ENCODE measurements at places on chromosomes 5 and 9.

DNA sequence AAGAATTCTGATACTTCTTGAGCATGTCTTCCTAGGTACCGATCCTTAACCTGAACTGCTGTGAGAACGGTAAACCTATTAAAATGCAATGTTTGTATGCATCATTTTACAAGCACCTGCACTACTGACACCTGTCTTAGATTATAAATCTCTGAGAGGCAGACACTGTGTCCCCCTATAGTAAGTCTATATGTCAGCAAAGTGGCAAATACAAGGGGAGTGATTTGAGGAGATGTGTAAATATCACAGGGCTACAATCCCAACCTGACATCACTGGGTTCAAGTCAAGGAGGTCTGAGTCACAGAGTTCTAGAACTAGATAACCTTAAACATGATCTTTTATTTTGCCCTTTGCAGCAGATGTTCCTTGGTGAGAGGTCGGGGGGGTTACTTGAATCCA, 64.1 kb downstream of the ANKH start:
- DNase-seq: no peak

DNA sequence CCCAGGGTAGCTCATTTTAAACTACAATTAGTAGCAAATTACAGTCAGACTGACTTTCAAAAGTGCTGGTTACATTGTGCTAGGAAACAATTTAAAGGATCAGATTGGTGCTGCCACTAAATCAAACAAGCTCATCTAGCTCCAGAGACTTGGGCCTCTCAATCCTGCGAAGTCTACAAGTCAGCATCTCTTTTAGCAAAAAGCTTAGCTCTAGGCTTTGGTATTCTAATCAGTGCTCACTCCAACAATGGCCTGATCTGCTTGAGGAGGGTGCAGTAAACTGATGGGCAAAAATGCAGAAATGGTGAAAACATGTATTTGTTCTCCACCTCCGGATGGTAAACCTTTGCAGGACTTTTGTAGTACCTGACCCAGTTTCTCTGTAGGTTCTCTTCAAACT, 47.0 kb upstream of the SEMA6A start:
- DNase-seq: no peak

DNA sequence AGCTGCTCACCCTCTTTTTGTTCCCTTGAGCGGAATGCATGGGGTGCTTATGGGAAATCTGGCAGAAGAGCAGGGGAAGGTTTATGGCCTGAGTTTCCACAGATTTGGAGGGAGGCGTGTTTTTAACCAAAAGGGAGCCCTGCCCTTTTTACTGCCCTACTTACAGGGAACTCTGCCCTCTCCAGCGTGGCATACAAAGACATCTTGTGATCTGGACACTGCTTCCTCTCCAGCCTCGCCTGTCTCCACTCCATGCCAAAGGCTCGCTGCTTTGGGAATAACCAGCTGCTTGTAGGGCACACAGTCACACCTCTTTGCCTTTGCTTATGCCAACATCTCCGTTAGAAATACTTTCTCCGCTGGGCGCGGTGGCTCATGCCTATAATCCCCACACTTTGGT, 314.2 kb downstream of the ARHGAP26 start:
- DNase-seq: no peak

GRCh38 chr9:31355965-31356364, 1028.5 kb upstream of the ACO1 start:
- DNase-seq: no peak

- no peak for DNase-seq
Observed at GRCh38 chr9:127128341-127129072, 6.1 kb upstream of the ANGPTL2 start.

DNA sequence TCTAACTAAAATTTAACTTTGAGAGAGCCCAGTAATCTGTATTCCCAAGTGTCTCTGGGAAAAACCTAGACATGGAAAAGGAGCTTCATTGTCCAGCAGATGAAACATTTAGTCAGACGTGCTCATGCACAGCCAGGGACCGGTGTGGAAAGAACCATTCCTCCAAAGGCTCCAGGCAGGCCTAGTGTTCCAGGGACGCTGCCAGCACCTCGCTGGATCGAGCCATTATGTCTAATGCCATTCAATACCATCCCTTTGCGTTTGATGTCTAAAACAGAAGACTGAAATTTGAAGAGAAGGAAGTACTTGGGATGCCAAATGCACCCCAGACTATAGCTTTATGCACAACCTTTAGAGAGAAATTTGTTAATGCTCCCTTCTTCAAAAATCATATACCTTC, 1.4 kb upstream of the CHSY3 start:
- DNase-seq: no peak

DNA sequence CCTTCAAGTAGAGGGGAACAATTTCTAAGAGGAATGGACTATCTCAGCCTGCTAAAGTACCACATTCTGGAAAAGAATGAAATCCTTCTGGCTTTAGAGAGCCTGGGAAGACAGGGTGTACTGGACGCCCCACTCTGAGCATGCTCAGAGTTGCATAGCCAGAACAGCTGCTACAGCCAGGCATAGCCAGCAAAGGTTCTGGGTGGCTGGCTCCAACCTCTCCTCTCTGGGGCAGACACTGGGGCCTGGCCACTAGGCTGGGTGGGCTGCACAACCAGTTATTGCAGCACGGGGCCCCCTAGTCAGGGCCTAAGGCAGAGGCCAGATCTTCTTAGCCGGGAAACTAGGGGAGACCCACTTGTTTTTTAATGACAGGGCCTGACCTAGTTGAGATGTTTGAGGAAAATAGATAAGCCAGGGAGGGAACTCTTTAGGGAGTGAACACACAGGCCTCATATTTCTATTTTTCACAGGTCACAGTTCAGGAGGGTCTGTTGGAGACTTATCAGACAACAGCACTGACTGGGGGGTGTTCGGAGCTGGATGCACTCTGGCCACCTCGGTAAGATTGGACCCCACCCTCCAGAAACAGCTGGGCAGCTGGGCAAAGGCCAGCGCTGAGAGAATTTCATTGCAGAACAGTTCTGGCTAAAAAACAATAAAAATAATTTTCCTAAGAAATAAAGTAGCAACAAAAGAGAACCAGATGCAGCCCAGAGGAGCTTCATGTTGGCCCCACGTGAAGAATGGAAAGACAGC, 142.9 kb downstream of the LPAR1 start:
- no peak for DNase-seq

DNA sequence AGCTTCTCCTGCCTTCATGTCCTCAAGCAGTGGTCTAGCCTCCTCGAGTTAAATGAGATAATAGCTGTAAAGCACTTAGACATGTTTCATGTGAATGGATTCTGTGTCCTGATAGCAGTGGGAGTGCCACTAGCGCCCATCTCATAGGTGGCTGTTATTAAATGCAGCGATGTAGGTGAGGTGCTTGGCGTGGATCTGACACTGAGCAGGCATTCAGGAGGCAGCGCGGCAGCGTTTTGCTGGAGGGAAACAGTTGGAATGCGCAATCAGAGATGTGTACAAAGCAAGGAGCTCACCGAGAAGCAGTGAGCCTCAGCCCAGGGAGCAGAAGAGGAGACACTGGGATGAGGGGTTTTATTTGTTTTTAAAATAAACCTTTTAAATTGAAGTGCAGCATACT, 106.6 kb downstream of the RGS3 start:
- DNase-seq: no peak

DNA sequence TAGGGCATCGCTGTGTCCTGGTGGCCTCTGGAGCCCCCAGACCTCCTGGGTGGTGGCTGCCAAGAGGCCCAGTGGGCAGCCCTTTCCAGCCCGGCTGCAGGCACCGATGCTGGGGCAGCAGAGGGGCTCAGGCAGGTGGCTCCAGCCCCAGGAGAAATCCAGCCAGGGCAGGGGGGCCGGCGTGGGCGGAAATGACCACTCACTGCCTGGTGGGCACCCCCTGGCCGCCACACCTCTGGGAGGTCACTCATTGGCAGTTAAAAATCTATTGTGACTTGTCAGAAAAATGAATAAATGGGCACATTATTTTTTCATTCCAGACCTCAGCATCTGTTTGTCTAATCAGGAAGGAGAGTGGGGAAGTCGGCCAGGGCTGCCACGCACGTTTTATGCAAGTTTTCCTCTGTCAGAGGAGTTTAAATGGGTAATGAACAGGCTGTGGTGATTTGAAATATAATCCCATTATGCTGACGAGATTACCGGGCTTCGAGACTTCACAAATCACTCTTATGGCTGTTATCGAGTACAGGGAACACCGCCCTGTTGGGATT, 171.9 kb downstream of the GAPVD1 start:
- DNase-seq: no peak

DNA sequence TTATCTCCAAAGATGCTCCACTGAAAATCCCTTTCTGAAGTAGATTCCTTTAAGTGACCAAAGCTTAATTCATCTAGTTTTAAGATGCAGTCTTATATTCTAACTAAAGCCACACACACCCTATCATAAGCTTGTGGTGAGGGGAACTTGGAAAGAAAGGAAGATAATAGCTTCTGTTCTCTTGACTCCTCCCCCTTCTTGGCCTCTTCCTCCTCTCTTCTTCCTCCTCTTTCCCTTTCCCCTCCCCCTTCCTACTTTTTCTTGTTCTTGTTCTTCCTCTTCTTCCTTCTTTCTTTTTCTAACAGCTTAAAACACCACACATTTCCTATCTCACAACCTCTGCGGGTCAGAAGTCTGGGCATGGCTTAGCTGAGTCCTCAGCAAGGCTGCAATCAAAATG, 23.5 kb downstream of the IL7R start:
- DNase-seq: no peak

DNA sequence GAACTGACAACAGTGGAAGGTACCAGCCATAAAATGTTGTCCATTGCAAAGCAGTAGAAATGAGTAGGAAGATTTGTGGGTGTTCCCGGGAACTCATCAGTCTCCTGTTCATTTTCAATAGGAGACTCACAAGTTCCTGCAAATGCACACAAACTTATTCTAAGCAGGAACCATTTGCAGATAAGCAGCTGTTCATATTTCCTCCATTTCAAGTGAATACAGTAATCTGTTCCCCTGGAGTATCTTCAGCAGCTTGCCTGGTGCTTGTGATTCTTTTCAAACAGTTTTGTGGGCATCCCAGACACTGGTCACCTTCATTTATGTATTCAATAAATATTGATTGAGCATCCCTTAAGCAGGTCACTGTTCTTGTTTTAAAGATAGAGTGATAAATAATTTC, 1315.5 kb upstream of the C9orf72 start:
- DNase-seq: no peak

- DNase-seq: no peak
Observed at GRCh38 chr9:4423207-4423610, 67.1 kb upstream of the SLC1A1 start.

- no peak for DNase-seq
Observed at GRCh38 chr9:129906298-129906697, 71.0 kb downstream of the USP20 start.

- no peak for DNase-seq
Observed at GRCh38 chr5:131378721-131379541, 115.1 kb downstream of the CDC42SE2 start.

DNA sequence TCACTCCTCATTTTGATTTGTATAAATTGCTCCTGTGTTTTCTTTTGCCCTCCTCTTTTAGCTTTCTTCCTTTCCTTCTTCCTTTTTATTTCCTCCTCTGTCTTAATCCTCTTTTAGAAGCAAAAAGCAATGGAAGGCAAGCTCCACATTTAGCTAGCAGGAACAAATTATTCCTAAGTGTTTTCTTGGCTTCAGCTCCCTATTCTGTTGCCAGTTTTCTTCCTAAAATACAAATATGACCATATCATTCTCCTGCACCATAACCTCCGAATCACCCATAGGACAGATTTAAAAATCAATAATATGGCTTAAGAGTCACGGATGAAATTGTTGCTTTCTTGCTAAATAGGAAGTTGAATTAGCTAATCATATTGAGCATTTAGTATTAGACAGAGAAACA, 49.4 kb downstream of the GRIN3A start:
- no peak for DNase-seq

- no peak for DNase-seq
Observed at GRCh38 chr5:173853370-173854131, 34.6 kb upstream of the CPEB4 start.

- DNase-seq: no peak
Observed at GRCh38 chr9:19223724-19224123, 6.8 kb upstream of the DENND4C start.

GRCh38 chr9:8904771-8905515, 1105.4 kb upstream of the DMAC1 start:
- DNase-seq: no peak

DNA sequence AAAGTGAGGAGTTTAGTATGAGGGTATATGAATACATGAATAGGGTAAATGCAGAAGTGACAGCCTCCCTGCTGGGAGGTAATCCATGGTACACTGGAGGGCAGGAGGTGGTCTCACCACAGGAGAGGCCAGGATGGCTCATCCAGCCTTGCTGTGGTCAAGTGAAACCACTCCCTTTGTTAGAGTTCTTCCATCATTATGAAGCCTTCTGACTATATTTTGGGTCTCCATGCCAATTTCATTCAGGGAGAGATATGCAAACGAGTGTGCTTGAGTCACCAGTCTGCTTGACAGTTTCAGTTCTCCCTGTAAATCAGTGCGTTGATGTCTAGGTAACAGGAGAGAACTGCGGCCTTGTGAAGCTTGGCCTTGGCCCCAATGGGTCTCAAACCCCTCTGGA, 16.4 kb downstream of the PPP3R2 start:
- no peak for DNase-seq

DNA sequence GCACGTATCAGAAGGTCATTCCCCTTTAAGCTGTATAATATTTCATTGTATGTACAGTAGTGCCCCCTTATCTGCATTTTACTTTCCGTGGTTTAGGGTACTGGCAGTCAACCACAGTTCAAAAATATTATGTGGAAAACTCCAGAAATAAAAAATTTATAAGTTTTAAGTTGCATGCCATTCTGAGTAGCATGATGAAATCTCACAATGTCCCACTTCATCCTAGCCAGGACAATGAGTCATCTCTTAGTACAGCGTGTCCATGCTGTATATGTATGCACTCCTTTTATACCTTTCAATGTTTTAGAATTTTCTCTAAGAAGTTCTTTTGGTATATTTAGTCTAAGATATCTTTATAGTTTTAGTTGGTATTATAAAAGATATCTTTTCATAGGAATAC, 115.0 kb upstream of the HAND1 start:
- DNase-seq: no peak

DNA sequence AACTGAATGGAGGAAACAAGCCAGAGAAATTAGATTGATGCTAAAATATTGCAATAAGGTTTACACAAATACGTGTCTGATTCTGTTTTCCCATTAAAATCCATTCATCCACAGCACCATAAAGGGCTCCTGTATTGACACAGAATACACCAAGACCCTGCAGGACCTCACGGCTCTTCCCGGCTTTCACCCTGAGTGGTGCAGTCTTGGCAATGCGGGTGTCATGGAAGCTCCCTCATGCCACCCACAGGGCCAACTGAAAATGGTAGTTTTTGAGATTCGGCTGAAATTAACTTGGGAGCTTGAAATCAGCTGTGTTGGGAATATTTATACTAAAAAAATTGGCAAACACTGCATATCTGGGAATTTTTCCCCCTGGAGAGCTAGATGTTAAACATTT, 17.3 kb upstream of the EXOC3 start:
- DNase-seq: no peak

GRCh38 chr9:83706676-83707517, 861 bp downstream of the UBQLN1 start:
- DNase-seq: no peak

Measured in keratinocyte (primary cell).